ENCODE measurements at places on chromosomes 7 and 10.

GRCh38 chr10:131082201-131082850 lies 229.2 kb downstream of the TCERG1L start:
- DNase-seq, result no peak

- DNase-seq, result no peak
Observed at GRCh38 chr7:85261336-85261735, 74.5 kb upstream of the SEMA3D start.

- DNase-seq, result no peak
Observed at GRCh38 chr10:113303544-113304146, 249.2 kb upstream of the HABP2 start.

- DNase-seq, result no peak
Observed at GRCh38 chr7:148241700-148242293, 348.8 kb upstream of the C7orf33 start.

- no peak for DNase-seq
Observed at GRCh38 chr7:120841608-120842007, 16.3 kb downstream of the TSPAN12 start.

DNA sequence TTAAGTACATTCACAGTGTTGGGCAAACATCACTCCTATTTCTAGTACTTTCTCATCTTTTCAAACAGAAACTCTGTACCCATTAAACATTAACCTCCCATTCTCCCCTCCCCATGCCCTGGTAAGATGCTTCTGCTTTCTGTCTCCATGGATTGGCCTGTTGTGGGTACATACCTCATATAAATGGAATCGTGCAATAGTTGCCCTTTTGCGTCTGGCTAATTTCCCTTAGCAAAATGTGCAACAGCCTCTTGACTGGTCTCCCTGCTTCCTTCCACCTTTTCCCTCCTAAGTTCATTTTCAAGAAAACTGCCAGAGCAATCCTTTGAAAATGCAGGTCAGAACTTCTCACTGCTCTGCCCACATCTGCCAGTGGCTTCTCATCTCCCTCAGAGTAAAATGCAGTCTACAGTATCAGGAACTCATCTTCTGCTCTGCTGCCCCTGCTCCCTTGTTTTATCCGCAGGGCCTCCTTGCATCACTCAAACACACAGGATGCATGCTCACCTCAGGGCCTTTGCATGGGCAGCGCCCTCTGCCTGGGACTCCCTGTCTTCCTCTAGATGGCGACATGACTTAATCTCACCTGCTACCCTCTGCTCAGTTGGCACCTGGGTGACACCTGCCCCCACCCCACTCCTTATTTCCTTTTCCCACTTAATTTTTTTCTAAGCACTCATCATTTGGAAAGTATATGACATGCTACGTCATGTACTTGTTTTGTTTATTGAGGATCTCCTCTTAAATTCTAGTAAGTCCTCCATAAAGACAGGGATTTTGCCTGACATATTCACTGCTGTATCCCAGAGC lies 44.3 kb upstream of the ECHDC3 start:
- no peak for DNase-seq
